ENCODE measurements at places on chromosomes 1 and 21.

GRCh38 chr1:8023995-8024313 lies 2.2 kb downstream of the ERRFI1 start:
- DNase-seq = no peak

DNA sequence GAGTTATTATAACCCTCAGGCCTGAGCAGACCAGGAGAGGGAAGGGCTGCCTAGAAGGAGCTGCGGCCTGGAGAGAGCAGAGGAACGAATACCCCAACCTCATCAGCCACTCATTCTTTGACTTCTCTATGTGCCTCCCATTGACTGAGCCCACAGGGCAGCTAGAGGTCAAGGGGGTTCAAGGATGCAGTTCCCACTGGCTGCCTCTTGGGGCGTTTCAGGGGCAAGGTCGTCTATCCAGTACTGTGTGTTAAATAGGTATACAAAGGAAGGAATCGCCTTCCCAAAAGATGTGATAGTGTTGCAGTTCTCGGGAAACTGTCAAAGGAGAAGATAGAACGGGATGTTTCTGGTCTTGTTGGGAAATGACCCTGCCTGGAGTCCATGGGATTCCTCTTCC lies 250.6 kb downstream of the PRDM2 start:
- no peak for DNase-seq

- no peak for DNase-seq
Observed at GRCh38 chr1:182634306-182635072, 30.3 kb upstream of the RGS16 start.

- DNase-seq = no peak
Observed at GRCh38 chr1:167462341-167462740, 56.0 kb downstream of the CD247 start.

GRCh38 chr21:15222707-15223106 lies 157.9 kb upstream of the NRIP1 start:
- DNase-seq = no peak

GRCh38 chr1:219177363-219177762 lies 3.7 kb downstream of the LYPLAL1 start:
- no peak for DNase-seq

GRCh38 chr1:71080230-71080738 lies 551 bp downstream of the ZRANB2 start:
- no peak for DNase-seq

DNA sequence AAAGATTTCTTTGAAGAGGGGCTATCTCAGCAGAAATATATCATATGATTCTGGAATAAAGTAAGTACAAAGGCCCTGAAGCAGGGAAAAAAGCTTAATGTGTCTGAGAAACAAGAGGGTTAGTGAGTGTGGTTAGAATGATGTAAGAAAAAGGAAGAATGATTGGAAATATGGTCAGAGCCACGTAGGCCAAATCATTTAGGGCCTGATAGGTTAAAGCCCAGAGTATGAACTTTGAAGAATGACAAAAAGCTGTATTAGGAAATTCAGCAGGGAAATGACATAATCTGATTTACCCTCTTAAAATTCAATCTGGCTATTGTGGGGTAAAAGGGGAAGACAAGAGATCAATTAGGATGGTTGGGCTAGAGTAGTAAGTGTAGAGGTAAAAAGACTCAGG lies 69.0 kb upstream of the MUTYH start:
- DNase-seq = no peak

DNA sequence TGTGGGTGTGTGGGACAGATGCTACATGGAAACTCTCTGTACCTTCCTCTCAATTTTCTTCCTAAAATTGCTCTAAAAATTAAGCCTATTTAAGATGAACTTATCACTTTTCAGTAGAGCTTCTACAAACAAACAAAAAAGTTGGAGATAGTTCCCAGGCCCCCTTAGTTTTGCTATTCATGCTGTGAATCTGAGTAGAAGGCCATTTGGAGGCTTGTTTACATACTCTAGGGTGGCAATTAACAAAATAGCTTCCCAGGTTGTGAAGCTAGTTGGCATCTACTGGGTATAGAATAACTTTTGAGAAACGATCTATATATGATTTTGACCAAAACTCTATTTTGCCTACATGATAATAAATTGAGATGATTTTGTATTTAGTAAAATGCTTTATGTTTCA lies 541.4 kb upstream of the B3GALT2 start:
- no peak for DNase-seq

GRCh38 chr1:91797164-91797563 lies 88.8 kb downstream of the TGFBR3 start:
- no peak for DNase-seq

- no peak for DNase-seq
Observed at GRCh38 chr1:22275167-22275566, 132.3 kb upstream of the WNT4 start.

GRCh38 chr1:54254055-54254454 lies 54.1 kb downstream of the MRPL37 start:
- no peak for DNase-seq

GRCh38 chr1:109242387-109242786 lies 7.0 kb upstream of the CELSR2 start:
- no peak for DNase-seq

DNA sequence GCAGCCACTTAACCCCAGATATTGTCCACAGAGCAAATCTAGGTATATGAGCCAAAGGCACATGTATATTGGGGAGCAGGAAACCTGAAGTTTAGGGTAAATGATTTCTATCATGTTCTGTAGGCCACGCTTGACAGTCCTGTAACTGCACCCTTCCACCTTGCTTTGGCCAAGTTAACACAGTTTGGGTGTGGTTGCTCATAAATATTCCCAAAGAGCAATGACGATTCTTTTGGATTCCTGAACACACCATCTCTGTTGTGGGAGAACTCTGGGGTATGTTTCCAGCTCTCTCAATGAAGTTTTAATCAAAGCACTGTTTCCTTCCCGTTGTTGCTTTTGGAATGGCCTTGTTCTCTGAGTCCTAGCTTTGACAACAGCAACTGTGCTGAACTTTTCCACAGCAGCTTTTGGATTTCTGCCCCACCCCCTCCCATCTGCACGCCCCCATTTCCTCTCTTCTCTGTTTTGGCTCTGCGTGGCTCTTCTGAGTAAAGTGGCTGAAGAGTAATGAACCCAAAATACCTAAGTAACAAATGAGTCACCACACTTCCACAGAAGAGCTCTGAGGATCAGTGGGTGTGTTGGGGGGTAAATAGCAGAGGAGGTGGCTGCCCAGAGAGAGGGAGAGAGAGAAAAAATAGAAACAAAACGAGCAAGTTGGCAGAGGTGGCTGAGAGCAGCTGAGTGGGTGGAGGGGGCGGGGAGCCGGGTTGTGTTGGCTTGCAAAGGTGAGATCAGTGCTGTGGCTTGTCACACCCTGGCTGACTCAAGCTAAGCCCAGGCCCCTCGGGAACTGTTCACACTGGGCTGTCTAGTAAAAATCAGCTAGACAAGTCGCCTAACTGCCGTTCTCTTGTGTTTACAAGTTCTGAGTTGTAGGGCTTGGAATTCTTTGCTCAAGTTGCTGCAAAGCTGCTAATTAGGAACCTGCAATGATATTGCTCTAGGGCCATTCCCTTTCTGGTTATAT lies 26.9 kb upstream of the RAP1A start:
- no peak for DNase-seq

DNA sequence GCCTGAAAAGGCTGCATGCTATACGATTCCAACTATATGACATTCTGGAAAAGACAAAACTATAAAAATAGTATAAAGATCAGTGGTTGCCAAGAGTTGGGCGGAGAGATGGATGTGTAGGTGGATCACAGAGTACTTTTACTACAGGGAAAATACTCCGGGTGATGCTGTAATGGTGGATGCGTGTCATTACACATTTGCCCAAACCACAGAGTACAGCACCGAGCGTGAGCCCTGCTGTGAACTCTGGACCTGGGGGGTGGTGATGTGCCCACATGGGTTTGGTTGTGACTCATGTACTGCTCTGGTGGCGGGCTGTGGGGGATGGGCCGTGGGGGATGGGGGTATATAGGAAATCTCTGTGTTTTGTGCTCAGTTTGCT lies 162.7 kb upstream of the COL6A1 start:
- peak; percentile 30 for DNase-seq
